ENCODE measurements at places on chromosomes 1 and 21.
A peak's percentile ranks its signal among the peaks of the same experiment; 100 is the strongest.

- no peak for DNase-seq
Observed at GRCh38 chr1:25786887-25787759, 12.9 kb upstream of the SELENON start.

DNA sequence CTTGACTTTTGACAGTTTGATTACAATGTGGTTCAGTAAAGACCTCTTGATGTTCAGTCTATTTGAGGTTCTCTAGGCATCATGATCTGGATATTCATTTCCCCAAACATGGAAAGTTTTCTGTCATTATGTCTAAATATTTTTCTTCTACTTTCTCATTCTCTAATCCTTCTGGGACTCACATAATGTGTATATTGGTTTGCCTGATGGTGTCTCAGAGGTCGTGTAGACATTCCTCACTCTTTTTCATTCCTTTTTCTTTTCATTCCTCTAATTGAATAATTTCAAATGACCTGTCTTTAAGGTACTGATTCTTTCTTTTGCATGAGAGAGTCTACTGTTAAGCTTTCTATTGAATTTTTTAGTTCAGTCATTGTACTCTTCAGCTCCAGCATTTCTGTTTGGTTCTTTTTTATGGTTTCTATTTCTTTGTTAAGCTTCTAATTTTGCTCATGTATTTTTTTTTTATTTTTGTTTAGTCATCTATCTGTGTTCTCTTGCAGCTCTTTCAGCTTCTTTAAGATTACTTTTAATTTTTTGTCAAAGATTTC, 158.4 kb downstream of the GDAP2 start:
- no peak for DNase-seq

DNA sequence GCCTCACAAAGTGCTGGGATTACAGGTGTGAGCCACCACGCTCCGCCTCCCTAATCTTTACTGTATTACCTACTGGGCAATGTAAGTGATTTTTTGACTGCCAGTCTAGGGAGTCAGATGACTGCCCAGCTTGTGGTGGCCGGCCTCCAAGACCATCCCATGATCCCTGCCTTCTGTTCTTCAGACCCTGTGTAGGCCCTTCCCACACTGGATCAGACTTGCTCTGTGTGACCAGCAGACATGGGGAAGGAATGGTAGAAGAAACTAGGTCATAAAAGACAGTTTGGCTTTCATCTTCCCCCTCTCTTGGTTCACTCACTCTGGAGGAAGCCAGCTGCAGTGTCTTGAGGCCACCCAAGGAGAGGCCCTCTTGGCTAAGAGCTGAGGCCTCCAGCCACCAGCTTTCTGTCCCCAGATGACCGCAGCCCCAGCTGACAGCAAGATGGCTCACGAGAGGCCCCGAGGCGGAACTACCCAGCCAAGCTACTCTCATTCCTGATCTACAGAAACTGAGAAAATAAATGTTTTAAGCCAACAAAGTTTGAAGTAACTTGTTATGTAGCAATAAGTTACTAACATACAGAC, 14.5 kb upstream of the CBR3 start:
- no peak for DNase-seq

GRCh38 chr1:235657747-235658526, 8.4 kb upstream of the GNG4 start:
- no peak for DNase-seq

GRCh38 chr1:18109756-18110597, 2.4 kb downstream of the IGSF21 start:
- peak; percentile 46 for DNase-seq

GRCh38 chr1:44276901-44277300, 63.6 kb downstream of the DMAP1 start:
- DNase-seq, result no peak

DNA sequence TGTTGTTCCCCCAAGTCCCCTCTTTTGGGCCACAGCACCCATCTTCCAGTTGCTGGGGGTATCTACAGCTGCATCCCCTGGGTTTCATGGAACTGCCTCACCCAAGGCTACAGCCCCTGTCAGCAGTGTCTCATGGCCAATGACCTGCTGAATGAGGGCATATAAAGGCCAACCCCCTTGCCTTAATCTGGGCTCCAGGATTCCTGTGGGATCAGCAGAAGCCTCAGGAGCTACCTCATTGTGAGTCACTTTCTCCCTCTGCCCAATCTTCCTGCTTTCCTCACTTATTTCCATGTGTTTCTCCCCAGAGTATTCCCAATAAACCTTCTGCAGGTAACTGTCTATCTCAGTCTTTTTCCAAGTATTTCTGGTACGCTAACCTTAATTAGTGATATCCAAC, 37.3 kb upstream of the SYT14 start:
- no peak for DNase-seq

DNA sequence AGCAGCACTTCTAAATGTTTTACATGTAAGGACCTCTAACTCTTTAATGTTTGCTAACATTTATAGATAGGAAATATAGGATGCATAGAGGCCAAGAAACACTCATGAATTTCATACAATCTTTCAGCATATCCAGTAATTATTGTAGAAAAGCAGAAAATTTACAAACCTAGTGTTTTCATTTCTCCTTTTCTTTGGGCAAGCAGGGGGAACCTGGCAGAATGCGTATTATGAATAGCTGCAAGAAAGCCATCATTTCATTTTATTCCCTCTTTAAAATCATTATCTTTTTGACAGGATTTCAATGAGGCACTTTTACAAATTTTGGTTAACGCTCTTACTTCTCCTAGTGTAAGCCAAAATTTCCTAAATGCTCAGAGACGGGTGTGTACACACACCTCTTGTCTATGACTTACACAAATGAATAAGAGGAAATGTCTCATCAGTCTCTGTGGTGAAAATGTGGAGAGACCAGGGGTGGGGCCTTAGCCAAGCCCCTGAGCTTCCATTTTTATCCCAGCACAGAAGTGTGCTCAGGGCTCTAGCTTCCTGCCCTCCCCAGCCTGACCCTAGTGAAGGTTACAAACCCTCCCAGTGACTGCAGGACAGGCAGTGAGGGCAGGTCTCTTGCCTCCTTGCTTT, 91.6 kb downstream of the LRRC8C start:
- DNase-seq, result no peak

DNA sequence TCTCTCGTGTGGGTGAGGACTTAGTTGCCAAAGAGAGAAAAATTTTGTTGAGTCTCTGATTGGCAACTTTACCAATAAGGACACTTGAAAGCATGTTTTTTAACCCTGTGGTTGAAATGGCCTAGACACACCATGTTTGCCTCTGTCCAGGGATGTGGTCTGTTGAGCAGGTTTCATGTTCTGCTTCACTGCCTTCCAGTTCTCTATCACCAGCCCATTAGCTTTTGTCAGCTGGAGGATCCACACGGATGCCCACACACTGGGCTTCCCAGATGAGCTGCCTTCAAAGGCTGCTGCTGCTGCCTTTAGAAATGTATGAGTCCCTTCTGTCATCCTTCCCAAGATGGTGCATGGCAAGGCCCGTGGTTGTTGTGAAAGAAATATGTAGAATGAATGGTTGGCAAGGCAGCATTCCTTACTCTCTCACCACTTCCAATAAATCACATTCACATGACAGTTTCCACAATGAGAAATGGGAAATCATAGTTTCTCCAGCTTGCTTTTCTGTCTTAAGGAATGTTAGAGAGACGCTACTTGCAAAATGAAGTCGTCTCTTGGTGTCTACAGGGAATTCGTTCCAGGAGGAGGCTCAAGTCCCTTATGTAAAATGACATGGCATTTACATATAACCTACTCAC, 108.2 kb upstream of the SLC35F3 start:
- DNase-seq, result no peak

DNA sequence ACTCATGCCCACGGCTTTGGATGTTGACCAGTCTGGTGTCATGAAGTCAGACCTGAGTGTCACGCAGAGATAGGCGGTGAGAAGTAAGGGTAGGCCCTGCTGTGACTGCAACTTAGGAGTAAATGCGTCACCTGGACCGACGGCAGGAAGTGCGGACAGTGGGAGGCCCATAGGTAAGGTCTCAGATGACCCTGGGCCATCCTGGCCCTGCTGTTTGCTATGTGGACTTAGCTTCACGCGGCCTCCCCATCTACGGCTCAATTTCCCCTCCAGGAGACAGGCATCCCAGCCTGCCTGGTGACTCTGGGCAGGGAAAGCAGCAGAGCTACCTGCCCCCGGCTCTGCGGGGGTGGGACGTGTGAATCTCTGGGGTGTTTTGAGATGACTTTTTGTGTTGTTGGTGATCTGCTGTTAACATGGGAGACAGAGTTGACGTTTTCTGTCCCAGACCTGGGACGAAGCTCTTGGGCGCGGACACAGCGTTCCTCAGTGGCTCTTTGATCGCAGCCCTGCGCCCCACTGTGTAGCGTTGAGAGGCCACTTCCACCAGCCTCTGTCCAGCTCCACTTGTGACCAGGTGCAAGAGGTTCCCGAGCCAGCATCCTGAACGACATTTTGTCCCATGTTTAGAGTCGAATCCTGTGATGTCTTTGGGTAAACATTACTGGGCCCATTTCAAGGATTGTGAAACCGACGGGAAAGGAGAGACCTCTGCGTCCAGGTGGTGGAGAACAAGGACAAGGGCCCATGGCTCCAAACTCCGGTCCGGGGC, 39.9 kb downstream of the CRYAA start:
- peak; percentile 7 for DNase-seq

- DNase-seq, result no peak
Observed at GRCh38 chr1:42105025-42105424, 48.2 kb upstream of the GUCA2B start.

DNA sequence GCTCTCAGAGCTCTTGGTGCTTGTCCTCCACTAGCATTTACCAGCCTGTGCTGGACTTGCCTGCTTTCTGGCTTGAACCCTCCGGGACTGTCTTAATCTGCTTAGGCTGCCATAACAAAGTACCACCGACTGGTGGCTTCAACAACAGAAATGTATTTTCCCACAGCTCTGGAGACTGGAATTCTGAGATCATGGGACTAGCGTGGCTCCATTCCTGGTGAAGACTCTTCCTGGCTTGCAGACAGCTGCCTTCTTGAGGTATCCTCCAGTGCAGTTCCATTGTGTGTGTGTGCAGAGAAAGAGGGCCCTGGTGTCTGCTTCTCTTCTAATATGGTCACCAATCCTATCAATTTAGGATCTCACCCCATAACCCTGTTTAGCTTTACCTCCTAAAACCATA, 22.0 kb upstream of the RCAN1 start:
- DNase-seq, result no peak

- DNase-seq, result no peak
Observed at GRCh38 chr1:168396508-168396907, 115.8 kb downstream of the TBX19 start.

DNA sequence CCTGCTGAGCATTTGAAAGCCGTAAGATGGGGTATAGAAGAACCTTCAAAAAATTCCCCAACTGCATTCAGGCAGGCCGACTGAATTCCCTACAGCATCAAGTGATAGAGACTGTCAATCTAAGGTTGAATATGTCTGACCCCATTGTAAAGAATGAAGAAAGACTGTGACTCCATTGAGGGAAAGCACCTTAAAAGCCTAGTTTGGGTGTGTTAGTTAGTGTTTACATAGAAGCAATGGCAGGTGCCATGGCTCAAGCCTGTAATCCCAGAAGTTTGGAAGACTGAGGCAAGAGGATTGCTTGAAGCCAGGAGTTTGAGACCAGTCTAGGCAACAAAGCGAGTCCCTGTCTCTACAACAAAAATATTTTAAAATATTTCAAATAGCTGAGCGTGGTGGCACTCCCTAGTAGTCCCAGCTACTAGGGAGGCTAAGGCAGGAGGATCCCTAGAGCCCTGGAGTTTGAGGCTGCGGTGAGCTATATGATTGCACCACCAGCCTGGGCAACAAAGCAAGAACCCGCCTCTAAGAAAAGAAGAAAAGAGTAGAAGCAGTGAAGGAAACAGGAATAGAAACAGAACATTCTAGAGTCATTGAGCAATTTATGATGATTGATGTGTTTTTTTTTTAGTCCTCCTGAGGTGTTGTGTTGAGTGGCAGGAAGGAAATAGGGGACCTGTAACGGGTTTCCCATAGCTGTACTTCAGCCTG, 15.4 kb downstream of the POLR3GL start:
- DNase-seq, result no peak

- no peak for DNase-seq
Observed at GRCh38 chr1:43874716-43875115, 58.9 kb upstream of the ARTN start.

GRCh38 chr1:67988066-67988465, 62.4 kb downstream of the DIRAS3 start:
- no peak for DNase-seq

- peak; percentile 39 for DNase-seq
Observed at GRCh38 chr1:227947676-227948492, at the start of gene WNT9A. TSS of gene WNT9A (minus strand) at chr1:227947932. CDS start at chr1:227947887, 45 bp downstream.

DNA sequence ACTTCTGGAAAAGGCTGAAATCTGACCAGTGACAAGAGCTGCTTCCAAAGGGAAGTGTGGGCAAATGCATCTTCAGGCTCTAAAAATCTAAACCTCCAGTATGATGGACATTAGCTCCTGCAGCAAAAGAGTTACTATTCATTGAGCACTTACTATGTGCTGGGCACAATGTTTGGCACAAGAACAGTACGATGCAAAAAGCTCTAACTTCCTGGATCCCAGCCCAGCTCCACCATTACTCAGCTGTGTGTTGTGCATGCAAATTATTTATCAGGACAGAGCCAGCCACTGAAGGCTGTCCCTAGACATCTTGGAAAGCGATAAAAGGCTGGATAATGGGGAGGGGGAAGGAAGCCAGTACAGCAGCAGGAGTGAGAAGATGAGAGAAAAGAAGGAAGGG, 143.5 kb downstream of the ELAVL4 start:
- DNase-seq, result no peak

DNA sequence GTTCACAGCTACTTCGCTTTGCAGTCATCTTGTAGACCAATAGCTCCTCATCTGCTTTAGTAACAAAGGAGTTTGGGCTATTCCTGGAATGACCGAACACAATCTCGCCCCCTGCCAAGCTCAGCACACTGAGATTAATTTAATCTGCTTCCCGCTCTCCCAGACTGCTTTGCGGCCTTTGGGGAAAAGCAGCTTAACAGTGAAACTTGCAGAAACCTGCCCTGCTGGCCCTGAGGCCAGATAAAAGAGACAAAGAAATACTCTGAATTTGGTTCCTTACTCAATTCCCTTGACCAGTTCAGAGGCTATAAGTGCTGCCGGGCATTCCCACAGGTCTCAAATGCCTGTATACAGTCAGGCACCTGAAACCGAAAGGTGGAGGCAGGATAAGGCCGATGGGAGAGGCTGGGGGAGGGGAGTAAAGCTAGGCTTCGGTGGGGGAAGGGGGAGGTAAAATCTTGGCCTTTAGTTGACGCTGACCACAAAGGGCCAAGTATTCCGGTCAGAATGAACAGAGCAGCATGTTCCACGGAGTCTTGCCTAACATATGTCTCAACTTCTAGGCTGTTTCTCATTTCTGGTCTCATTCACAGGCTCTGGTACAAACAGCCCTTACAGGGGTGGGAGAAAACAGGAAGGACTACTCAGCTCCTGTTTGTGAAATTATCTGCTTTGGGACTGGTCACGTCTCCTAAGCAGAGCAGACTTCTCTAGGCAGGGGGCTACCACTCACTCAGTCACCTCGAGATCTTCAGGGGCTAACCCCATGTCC, 17.7 kb upstream of the A3GALT2 start:
- DNase-seq, result no peak
